ENCODE measurements at places on chromosomes 3 and 15. TPM values are rescaled to one million over a fixed set of nuclear protein-coding genes. Genes with fewer than 3 reads are reported as not detected.

GOLGA6L7 gene
- not detected for total RNA-seq

SLC27A2 gene
- 1.0 TPM for total RNA-seq

RBMS3 gene
- 60.2 TPM for total RNA-seq

HYAL3 gene
- 2.1 TPM for total RNA-seq

HIGD2B gene
- not detected for total RNA-seq

DNA sequence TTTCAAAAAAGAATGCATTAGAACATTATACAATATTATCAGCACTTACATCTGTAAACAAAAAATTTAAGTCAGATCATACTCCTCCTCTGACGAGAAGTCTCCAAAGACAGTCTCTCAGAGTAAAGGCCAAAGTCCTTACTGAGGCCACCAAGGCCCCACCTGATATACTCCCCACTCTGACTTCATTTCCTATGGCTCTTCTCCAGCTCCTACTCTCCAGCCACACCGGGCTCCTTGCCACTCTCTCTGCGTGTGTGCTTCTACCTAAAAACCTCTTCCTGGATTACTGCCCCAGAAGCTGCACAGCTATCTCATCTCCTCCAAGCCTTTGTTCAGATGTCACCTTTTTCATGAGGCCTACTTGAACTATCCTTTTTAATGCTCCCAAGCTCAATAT is 5.0 kb downstream of the DCP1A start:
- H3K4me3 ChIP-seq = no peak overlapping the region
- H3K27ac ChIP-seq = no peak overlapping the region
- no peaks in the 10 kb centered on the region for H3K27me3 ChIP-seq
- H3K36me3 ChIP-seq = peaks cover 21% of the 10 kb centered on the region

DNA sequence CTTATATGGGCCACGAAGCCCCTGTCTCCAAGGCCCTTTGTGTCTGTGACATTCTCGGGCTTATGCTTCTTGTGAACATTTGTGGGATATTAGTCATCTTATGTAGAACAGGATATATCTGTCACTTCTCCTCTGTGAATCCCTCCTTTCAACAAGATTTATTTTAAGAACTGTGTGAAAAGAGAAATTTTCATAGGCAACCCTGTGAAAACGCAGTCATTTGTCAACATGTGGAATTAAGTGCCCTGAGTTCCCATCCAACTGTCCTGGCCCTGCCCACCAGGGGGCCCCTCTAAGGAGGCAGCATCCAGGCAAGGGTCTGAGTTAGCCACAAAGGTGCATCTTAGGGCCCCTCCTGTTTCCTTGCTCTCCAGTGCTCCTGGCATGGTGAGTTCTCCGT is 76.8 kb upstream of the CHRNA7 start:
- no peak for DNase-seq
- no peak overlapping the region for H3K27ac ChIP-seq
- H3K27me3 ChIP-seq = no peaks in the 10 kb centered on the region
- no peak overlapping the region for H3K4me3 ChIP-seq
- H3K36me3 ChIP-seq = no peaks in the 10 kb centered on the region

GRCh38 chr3:50189989-50190388 is 1.4 kb upstream of the GNAT1 start:
- H3K4me1 ChIP-seq = peaks cover 12% of the 10 kb centered on the region
- no peak overlapping the region for H3K4me3 ChIP-seq
- H3K27ac ChIP-seq = no peak overlapping the region
- peaks cover 9% of the 10 kb centered on the region for H3K27me3 ChIP-seq
- peaks cover 26% of the 10 kb centered on the region for H3K36me3 ChIP-seq

GRCh38 chr3:150319900-150320299 is 88.2 kb upstream of the TSC22D2 start:
- H3K4me1 ChIP-seq = peaks cover 5% of the 10 kb centered on the region
- no peaks in the 10 kb centered on the region for H3K36me3 ChIP-seq
- no peak overlapping the region for H3K4me3 ChIP-seq
- no peaks in the 10 kb centered on the region for H3K27me3 ChIP-seq
- no peak for DNase-seq
- H3K27ac ChIP-seq = no peak overlapping the region

GRCh38 chr15:29233566-29233965 is 36.1 kb downstream of the NSMCE3 start:
- DNase-seq = no peak
- H3K27me3 ChIP-seq = no peaks in the 10 kb centered on the region
- H3K36me3 ChIP-seq = no peaks in the 10 kb centered on the region
- H3K4me3 ChIP-seq = no peak overlapping the region
- no peaks in the 10 kb centered on the region for H3K4me1 ChIP-seq

- no peak for DNase-seq
- H3K27me3 ChIP-seq = no peaks in the 10 kb centered on the region
- H3K27ac ChIP-seq = no peak overlapping the region
- H3K4me1 ChIP-seq = no peaks in the 10 kb centered on the region
Measured at GRCh38 chr3:171511450-171511849, 51.2 kb upstream of the TNIK start.

GRCh38 chr3:121552379-121552778 is 6.6 kb upstream of the POLQ start:
- DNase-seq = no peak
- H3K4me3 ChIP-seq = no peak overlapping the region
- H3K4me1 ChIP-seq = no peaks in the 10 kb centered on the region
- no peaks in the 10 kb centered on the region for H3K36me3 ChIP-seq
- no peaks in the 10 kb centered on the region for H3K27me3 ChIP-seq
- H3K27ac ChIP-seq = no peak overlapping the region

DNA sequence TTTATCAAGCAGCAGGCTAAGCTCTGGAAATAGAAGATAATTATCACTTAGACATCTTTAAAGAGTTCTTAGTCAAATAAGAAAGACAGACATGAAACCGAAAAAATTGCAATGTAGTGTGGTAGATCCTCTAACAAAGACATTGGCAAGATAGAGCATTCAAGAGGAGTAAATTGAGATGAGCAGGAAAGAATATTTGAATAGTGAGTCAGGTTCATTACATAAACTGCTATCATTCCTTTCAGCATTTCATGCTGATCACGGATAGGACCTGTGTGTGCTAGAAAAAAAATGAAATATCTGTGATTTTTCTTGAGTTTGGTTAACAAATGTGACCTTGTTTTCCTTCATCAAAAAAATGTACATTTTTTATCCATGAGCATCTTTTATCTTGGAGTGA is 460.9 kb downstream of the OTOL1 start:
- H3K27ac ChIP-seq = no peak overlapping the region
- H3K4me1 ChIP-seq = no peaks in the 10 kb centered on the region
- DNase-seq = no peak
- no peak overlapping the region for H3K4me3 ChIP-seq

GRCh38 chr3:46939578-46940445 is 36.7 kb downstream of the CCDC12 start:
- no peak overlapping the region for H3K4me3 ChIP-seq
- H3K27ac ChIP-seq = peak overlapping the region; percentile 63
- no peaks in the 10 kb centered on the region for H3K27me3 ChIP-seq

DNA sequence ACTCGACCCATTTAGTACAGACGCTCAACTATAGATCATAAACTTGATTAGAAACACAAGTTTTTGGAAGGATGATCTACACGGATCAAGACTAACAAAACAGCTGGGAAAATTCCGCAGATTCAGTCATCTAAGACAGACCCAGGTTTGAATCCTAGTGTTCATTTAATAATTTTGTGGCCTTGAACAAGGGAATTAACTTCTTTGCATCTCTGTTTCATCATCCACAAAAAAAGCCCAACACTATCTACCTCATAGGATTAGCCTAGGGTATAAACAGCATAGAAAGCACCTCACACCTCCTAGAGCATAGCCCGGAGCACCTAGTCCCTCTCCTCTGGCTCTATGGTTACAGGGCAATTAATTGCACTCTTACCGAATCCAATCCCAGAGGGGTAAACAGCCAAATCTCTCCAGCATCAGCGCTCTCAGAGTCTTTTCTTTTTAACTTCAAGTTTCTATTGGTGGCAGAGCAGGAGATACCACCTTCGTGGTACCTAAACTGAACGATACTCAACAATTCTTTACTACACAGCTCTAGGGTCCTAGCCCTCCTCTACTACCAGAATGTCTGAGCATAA is 3.5 kb downstream of the TBL1XR1 start:
- H3K27me3 ChIP-seq = no peaks in the 10 kb centered on the region
- no peak overlapping the region for H3K4me3 ChIP-seq
- no peak overlapping the region for H3K27ac ChIP-seq
- DNase-seq = no peak
- no peaks in the 10 kb centered on the region for H3K36me3 ChIP-seq

- no peak for DNase-seq
- H3K27me3 ChIP-seq = no peaks in the 10 kb centered on the region
- H3K4me1 ChIP-seq = peaks cover 23% of the 10 kb centered on the region
- no peak overlapping the region for H3K4me3 ChIP-seq
- H3K27ac ChIP-seq = no peak overlapping the region
Measured at GRCh38 chr3:31092748-31093589, 198.5 kb upstream of the GADL1 start.

- no peak overlapping the region for H3K27ac ChIP-seq
- no peak overlapping the region for H3K4me3 ChIP-seq
- H3K27me3 ChIP-seq = no peaks in the 10 kb centered on the region
- no peaks in the 10 kb centered on the region for H3K4me1 ChIP-seq
- no peak for DNase-seq
- no peaks in the 10 kb centered on the region for H3K36me3 ChIP-seq
Measured at GRCh38 chr15:39156166-39156565, 424.7 kb upstream of the THBS1 start.

- H3K4me3 ChIP-seq = no peak overlapping the region
- H3K27ac ChIP-seq = no peak overlapping the region
- no peaks in the 10 kb centered on the region for H3K27me3 ChIP-seq
- peaks cover 3% of the 10 kb centered on the region for H3K4me1 ChIP-seq
- no peak for DNase-seq
Measured at GRCh38 chr15:88072598-88073390, 183.7 kb downstream of the NTRK3 start.

DNA sequence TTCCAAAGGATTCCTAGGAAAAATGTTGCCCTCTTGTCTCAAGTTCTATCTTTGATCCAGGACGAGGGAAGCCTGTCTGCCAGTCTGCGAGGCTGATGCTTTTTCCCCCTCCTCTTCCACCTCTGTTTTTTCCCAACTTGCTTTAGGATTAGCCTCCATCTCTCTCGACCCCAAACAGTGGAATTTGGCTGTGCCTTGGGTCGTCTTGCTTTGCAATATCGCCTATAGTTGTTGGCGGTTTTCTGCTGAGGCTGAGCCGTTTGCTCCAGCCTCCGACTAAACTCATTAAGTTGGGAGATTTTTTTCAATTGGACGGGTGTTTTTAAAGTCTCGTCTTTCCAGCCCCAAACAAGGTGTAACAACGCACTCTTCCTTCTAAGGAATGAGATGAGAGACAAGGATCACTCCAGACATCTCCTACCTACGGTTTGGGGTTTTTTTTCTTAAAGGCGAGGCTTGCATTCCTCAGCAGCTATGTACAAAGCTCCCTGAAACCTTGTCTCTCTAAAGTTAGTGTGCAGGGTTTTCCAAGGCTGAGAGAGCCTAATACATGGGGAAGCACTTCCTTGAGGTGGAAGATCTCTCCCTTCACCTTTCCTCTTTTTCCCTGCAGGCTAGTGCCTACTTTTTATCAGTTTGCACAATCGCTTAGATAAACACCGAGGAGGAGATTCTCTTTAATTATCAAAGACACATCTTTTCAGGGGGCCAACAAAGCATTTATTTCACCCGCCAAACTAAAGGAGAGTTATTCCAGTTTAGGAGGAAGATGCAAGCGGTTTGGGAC is 4.8 kb upstream of the NR2F2 start:
- no peaks in the 10 kb centered on the region for H3K36me3 ChIP-seq
- H3K27me3 ChIP-seq = no peaks in the 10 kb centered on the region
- H3K4me3 ChIP-seq = no peak overlapping the region
- H3K4me1 ChIP-seq = peaks cover 9% of the 10 kb centered on the region
- no peak for DNase-seq
- peak overlapping the region; percentile 93 for H3K27ac ChIP-seq

DNA sequence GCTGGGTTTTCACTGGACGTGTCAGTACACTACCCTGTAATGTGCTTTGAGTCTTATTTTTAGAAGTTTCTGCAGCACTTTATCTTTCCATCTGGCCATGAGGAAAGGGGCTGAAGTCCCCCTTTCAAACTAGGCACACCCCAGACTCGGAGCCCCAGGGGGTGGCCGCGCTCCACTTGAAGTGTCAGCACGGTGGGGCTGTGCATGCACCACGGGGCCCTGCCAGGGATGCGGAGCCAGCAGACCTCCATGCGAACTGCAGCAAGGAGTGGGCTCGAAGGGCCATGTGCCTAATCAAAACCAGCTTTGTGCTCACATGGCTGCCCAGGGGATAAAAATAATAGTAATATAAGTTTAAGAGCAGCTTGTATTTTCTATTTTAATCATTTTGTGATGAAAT is 100.9 kb upstream of the HACD2 start:
- H3K27ac ChIP-seq = no peak overlapping the region
- H3K4me1 ChIP-seq = peaks cover 22% of the 10 kb centered on the region
- no peaks in the 10 kb centered on the region for H3K27me3 ChIP-seq
- H3K4me3 ChIP-seq = no peak overlapping the region

- DNase-seq = no peak
- no peak overlapping the region for H3K27ac ChIP-seq
- H3K4me1 ChIP-seq = peaks cover 17% of the 10 kb centered on the region
- H3K27me3 ChIP-seq = no peaks in the 10 kb centered on the region
- H3K4me3 ChIP-seq = peak overlapping the region; percentile 87
- H3K36me3 ChIP-seq = no peaks in the 10 kb centered on the region
Measured at GRCh38 chr15:89244574-89244903, 760 bp downstream of the FANCI start.

GRCh38 chr3:25593001-25593400 is 71.7 kb downstream of the TOP2B start:
- H3K36me3 ChIP-seq = peaks cover 3% of the 10 kb centered on the region
- H3K27me3 ChIP-seq = no peaks in the 10 kb centered on the region
- H3K27ac ChIP-seq = no peak overlapping the region
- H3K4me1 ChIP-seq = peaks cover 23% of the 10 kb centered on the region
- H3K4me3 ChIP-seq = no peak overlapping the region
- DNase-seq = no peak

DNA sequence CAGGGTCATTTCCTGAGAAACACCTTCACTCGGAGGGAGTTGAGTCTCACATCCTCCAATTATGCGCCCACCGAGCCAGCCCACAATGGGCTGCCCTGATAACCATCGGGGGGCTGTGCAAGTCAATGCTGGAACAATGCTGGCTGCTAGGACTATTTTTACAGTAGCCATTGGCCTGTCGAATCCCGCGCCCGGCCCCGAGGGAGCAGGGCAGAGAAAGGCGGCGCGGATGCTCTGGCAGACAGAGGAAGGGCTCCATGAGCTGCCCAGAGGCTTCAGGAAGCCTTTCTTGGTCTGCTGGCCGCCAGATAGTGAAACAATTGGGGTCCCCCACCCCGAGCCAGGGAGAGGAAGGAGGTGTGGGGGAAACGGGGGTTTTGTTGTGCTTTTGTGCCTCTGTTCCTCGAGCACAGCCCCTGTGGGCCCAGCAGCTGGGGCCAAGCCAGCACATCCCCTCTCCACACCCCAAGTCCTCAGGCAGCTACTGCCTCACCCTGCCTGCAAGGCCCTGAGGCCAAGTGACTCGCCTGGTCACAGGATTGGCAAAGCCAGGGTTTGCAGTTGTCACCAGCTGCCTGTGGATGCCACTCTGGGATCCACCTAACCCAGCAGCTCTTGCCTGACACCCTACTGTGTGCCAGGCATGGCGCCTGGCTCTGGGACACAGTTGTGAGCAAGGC is 39.0 kb downstream of the SLC6A6 start:
- peaks cover 48% of the 10 kb centered on the region for H3K4me1 ChIP-seq
- H3K27ac ChIP-seq = peak overlapping the region; percentile 60
- H3K4me3 ChIP-seq = no peak overlapping the region
- no peaks in the 10 kb centered on the region for H3K27me3 ChIP-seq
- no peak for DNase-seq

- H3K27me3 ChIP-seq = no peaks in the 10 kb centered on the region
- no peak overlapping the region for H3K4me3 ChIP-seq
- no peak overlapping the region for H3K27ac ChIP-seq
- no peaks in the 10 kb centered on the region for H3K36me3 ChIP-seq
- DNase-seq = no peak
- no peaks in the 10 kb centered on the region for H3K4me1 ChIP-seq
Measured at GRCh38 chr3:43526956-43527355, 94.9 kb downstream of the ANO10 start.

All from upper lobe of left lung (tissue), 6 donors.